Hepatic stellate cell (primary cell): ENCODE measurements at places on chromosomes 7 and 10.

GRCh38 chr7:101558742-101559325 is 70.3 kb downstream of the MYL10 start:
- DNase-seq: peak; percentile 11

DNA sequence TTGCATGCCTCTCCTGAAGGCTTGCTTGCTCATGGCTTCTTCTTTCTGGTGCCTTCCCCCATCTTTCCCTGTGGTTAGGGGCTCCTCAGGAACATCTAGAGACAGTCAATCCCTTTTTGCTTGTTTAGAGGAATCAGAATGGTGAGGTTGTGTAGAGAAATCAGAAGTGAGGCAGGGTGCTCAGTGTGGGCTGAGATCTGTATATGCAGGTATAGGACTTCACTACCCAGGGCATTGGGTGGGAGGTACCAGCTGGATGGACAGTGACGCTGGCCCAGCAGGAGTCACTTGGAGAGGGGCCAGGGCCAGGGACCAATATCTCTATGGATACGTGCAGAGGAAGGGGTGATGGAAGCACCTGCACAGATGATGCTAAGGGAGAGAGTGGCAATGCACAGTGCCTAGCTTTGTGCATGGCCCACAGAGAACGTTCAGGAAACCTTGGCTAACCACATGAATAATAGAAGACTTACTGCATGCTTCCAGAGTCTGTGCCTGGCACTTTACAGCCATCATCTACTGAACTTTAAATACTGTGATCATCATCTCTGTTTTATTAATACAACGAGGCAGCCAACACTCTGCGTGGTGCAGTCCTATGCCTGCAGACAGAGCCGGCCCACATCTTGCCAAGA is 255.2 kb downstream of the ABCA13 start:
- DNase-seq: no peak

- peak; percentile 92 for DNase-seq
Observed at GRCh38 chr7:6160191-6160623, 112.2 kb downstream of the CYTH3 start.

- no peak for DNase-seq
Observed at GRCh38 chr10:88555190-88555908, 27.8 kb downstream of the RNLS start.

DNA sequence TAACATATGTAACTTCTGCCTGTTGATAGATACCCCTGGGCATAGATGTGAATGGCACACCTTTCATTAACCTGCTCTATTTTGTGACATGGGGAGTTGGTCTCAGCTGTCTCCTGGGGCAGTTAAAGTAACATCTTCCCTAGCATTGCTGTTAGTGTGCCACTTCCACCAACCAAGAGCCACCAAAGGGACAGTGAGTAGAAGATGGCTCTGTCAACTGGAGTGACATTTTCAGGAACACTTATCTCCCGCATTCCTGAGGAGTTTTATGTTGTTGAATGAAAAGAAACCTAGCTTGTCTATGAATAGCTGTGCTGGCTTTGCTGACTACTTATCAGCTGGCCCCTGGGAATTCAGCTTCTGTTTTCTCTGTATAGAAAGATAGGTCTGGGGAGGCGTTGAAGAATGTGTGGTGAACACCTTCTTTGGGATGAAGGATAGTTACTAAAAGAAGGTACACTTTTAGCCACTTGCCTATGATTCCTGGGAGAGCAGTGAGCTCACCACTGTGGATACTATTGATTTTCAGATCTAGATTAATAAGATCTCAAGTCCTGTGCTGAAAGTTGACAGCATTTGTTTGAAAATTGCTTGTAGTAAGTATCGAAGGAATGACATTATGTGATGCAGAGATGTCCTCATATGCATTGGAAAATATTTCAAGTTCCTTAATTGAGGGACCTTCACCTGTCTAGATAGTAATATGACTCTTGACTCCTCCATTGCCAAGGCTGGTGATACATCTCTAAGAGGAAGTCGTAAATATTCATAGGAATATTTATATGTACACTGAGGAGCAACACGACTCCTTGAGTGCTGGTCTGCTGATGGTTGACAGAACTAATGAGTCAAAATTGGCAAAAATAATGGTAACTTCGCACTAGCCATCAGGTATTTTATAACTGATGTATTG is 7.6 kb downstream of the STARD3NL start:
- DNase-seq: no peak

DNA sequence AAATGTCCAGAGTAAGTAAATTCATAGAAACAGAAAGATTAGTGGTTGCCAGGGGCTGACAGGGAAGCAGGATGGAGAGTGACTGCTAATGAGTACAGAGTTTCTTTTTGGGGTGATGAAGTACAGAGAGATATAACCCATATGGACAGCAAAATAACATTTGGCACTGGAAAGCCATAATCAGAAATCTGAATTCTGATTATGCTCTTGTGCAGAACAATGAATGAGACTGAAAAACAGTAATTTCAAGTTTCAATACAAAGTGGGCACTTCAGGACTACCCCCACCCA is 4.5 kb downstream of the RHEB start:
- no peak for DNase-seq
